ENCODE measurements at places on chromosomes 5 and 9. TPM values are rescaled to one million over a fixed set of nuclear protein-coding genes. Genes with fewer than 3 reads are reported as not detected.

The PCDHA10 gene
- 2.6 TPM for total RNA-seq

The PCDHB9 gene
- total RNA-seq = 1.9 TPM

The CDX1 gene
- total RNA-seq = 2.4 TPM

The PCDHGC4 gene
- total RNA-seq = 4.8 TPM

The PDLIM4 gene
- total RNA-seq = 47.9 TPM

The ADGRD2 gene
- total RNA-seq = not detected

The ECM2 gene
- 13.5 TPM for total RNA-seq

The TAF1L gene
- total RNA-seq = 4.3 TPM

Measured in umbilical cord (tissue), 2 donors.